ENCODE measurements at places on chromosomes 5 and 9.

DNA sequence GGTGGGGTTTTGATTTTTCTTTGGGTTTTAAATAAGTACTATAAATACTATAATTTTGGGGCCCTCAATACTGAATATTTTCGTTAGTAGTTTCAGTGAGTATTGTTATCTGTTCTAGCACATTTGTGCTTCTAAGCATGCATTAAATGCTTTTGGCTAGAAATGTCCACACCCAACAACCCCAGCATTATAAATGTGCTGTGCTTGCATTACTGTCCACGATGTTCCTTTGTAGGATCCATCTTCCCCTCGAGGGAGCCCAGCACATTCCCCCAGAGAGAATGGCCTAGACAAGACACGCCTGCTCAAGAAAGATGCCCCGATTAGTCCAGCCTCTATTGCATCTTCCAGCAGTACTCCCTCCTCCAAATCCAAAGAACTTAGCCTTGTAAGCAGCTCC, 134.7 kb downstream of the TLE4 start:
- no peak for DNase-seq

- DNase-seq, result no peak
Observed at GRCh38 chr5:10631316-10631996, 67.6 kb downstream of the ANKRD33B start.

- no peak for DNase-seq
Observed at GRCh38 chr5:86371061-86371460, 246.7 kb upstream of the COX7C start.

GRCh38 chr9:95017062-95017461, 290.6 kb downstream of the AOPEP start:
- no peak for DNase-seq

DNA sequence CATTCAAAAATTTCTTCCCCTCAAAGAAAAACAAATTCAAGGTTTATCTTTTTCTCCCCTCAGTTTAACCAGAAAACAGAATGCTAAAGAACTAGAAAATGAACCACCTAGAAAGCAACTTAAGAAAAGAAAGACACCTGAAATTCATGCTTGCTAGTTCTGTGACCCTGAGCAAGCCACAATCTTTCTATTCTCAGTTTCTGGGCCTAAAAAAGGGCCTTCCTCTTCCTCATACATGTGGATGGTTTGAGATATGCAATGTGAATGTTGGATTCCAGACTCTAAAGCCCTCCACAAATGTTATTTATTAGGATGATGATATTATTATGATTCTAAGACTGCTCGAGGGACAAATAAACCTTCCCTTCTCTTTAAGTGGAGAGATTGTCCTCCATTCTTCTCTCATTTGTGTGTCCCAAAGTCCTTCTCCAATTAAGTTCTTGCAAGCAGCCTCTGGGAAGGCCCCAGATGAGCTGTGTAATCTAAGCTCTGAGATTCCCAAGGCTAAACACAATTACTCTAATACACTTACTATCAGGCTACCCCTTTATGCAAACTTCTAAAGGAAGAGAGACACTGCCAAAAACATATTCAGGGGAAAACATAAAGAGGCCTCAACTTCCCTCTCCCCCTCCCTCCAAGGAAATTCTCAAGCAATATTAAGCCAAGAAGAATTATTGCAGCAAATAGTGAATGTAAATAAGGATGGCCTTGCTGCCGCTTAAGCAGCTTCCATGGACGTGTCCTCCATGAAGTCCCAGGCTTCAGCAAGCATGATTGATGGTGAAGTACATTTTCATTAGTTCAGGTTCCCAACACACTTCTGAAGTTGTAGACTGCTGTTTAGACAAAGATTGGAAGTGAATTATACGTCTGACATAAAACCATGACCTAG, 80.2 kb downstream of the PRKACG start:
- DNase-seq, result no peak

DNA sequence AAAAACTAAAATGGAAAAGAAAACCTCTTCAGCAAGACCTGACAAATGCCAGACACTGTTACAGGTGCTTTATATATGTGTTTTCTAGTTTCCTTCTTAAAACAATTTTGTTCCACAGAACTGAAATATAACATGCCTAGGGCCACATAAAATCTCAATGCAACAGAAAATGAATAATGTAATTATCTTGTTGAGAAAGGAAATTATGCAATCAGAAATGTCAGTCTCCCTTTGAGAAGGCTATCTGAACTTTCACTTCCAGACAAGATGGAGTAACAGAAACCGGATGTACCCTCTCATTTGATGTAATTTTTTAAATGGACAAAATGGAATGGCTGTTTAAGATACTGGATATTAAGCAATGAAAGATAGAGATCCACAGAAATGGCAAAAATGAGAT, 79.2 kb downstream of the AGTPBP1 start:
- no peak for DNase-seq

Data from renal cortex interstitium (tissue), 15 donors.